Glomerular endothelial cell (primary cell): ENCODE measurements at places on chromosomes 2 and 18.

GRCh38 chr18:13488281-13488929 lies 238.0 kb downstream of the FAM210A start:
- no peak for DNase-seq

- DNase-seq: peak; percentile 61
These were observed 1.0 kb upstream of the BMPR2 start for GRCh38 chr2:202375033-202375608.

DNA sequence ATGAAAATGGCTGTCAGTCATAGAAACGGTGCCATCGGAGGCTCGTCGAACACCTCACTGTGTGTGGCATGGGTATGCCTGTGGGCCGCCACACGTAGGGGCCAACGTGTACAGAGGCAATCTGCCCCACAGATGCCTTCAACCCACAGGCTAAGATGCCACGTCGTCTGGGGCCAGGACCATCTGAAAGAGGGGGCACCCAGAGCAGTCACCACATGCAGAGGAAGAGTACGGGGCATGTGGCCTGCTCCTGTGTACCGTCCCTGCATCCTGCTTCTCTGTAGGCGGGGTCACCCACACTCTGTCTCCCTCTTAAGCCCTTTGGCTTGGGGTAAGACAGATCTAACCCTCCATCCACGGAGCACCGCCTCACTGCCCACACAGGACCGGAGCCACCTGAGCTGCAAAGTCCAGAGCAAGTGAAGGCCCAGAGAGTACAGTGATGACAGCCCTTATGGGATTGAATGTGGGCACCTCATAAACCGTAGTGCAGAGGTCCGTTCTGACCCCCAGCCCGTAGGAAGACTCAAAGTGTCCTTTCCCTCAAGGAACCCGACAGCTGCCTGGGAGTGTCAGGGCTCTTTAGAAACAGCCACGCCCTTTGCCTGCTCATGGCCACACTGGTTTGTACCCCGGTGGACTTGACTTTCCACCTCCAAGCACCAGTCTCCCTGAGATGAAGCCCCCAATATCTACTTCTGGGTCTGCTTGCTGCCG lies 66.2 kb downstream of the TWIST2 start:
- DNase-seq: no peak

- no peak for DNase-seq
These were observed 101.5 kb downstream of the VWA3B start for GRCh38 chr2:98188351-98189046.

GRCh38 chr2:168120310-168120709 lies 127.1 kb downstream of the STK39 start:
- no peak for DNase-seq

GRCh38 chr2:136054856-136055255 lies 63.1 kb downstream of the CXCR4 start:
- no peak for DNase-seq

DNA sequence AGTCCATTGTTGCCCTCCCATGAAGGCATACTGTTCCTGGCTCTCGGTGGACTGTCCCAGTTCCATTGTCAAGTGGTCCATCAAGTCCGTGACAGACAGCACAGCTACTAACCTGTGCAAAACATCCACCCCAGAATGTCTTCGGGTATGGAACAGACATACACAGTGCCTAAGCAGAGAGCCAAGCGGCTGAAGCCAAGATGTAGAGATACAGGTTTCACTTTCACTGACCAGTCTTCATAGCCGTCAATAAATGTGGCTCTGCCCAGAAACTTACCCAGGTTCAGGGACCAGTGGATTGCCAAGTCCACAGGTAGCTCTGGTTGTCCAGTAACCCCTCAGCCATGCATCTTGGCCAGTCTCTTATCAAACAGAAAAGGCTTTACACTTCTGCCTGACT lies 10.7 kb upstream of the PAPOLG start:
- DNase-seq: no peak

GRCh38 chr2:9313443-9313842 lies 106.8 kb downstream of the ASAP2 start:
- no peak for DNase-seq

DNA sequence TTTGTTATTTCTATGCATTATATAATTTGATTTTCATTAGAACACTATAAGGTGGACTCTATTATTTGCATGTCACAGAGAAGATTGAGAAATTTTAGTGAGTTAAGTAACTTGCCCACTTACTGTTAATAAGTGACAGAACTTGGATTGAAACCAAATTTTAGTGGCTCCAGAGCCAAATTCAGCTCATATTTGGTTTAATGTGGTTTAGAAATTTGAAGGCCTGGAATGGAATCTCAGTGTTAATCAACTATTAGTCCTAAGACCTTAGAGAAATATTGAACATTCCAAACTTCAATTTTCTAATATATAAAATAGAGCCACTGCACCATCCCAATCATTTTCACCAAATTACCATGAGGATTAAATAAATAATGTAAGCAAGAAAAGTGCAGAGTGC lies 281.6 kb downstream of the ZNF385B start:
- DNase-seq: no peak

DNA sequence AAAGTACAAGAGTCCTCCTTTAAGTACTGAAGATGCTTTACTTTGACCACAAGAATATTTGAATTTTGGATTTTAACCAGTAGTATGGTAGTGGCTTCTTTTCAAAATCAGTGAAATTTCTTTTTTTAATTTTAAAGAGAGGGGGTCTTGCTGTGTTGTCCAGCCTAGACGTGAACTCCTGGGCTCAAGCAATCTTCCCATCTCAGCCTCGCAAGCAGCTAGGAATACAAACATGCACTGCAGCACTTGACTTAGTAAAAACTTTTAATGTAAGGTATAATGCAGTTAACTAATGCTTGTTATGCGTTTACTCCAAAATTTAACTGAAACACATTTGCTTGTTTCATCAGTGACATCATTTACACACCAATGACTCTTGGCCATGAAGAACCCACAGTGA lies 49.6 kb downstream of the EML4 start:
- DNase-seq: no peak

DNA sequence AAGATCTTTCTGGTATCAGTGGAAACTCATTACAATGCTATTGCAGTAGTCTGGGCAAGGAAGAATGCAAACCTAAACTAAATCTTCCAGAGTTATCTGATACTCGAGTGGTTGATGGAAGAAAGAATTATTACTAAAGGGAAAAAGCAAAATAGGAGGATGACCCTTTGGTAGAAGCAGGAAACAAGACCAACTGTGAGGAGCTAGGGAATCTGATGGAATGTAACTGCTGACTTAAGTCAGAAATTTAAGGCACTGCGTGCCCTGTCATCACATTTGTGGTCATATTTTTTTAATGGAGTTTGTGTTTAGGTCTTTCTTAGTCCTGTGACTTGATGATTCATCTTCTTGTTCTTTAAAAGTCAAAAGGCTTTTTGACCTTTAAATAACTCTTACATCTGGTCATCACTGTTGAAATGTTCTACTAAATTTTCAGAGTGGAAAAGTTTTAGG lies 36.5 kb upstream of the ARMC9 start:
- DNase-seq: no peak

DNA sequence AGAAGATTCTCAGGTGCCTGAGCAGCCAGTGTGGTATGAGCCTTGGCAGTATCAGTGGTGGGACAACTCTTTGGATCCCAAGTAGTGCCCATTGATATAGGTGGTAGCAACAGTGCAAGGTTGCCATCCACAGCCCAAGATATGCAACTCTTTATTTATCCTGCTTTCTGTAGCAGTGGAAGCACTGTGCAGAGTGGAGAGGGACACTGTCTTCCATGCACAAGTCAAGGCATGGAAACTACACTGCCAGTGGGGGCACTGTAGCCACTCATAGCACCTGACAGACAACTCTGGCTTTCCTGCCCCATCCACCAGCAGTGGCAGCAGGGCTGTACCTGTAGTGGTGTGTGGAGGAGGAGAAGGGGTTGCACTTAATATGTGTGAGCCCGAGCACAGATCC lies 409.6 kb upstream of the TMEFF2 start:
- no peak for DNase-seq

DNA sequence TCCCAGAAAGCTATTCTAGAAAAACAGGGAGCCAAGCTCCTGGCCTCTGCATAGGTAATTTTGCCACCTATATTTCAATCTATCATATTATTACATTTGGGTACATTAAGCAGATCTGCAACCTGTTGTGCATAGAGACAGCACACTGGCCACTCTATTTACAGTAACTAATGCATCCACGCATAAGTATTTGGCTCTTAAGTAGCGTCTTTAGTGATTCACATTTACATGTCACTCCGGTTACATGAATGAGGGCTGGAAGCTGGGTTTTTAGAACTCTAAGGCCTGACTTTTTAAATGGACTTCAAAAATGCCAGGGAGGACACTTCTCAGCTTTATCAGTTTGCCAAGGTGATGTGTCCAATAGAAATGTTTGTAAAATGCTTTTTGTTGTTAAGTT lies 97.7 kb downstream of the NYAP2 start:
- DNase-seq: no peak
